Subcutaneous adipose tissue (tissue), 4 donors: ENCODE measurements at places on chromosomes 12 and 14. TPM values are rescaled to one million over a fixed set of nuclear protein-coding genes. Genes with fewer than 3 reads are reported as not detected.

Gene TRAF3
- total RNA-seq = 14.3 TPM

Gene TRPV4
- total RNA-seq = 1.1 TPM

Gene GPRC5D
- total RNA-seq = not detected

Gene TAS2R43
- total RNA-seq = 3.4 TPM

Gene DLK1
- not detected for total RNA-seq

Gene ASB2
- not detected for total RNA-seq

Gene FAM90A1
- total RNA-seq = not detected

Gene RBP5
- total RNA-seq = not detected

Gene FBXL14
- 7.8 TPM for total RNA-seq

Gene KRT83
- total RNA-seq = not detected

Gene ANKS1B
- total RNA-seq = 15.4 TPM

Gene MFAP5
- 168 TPM for total RNA-seq

Gene CRACR2A
- total RNA-seq = 6.3 TPM

Gene SOCS2
- 25.3 TPM for total RNA-seq

Gene CD27
- 1.7 TPM for total RNA-seq

Gene BEST3
- total RNA-seq = not detected

Gene TMEM30B
- 2.6 TPM for total RNA-seq

Gene FGD4
- total RNA-seq = 87.6 TPM

Gene NINJ2
- total RNA-seq = 21.2 TPM

Gene HOXC12
- 0.57 TPM for total RNA-seq

Gene LYSET
- 9.4 TPM for total RNA-seq

Gene ZNF605
- 13.9 TPM for total RNA-seq

Gene MYF6
- not detected for total RNA-seq

Gene IL31
- not detected for total RNA-seq

Gene GLT1D1
- 0.22 TPM for total RNA-seq

Gene WNT5B
- 7.0 TPM for total RNA-seq

Gene CD163L1
- 6.2 TPM for total RNA-seq

Gene CDKN3
- not detected for total RNA-seq
